Stimulated activated naive CD4-positive, alpha-beta T cell (primary cell): ENCODE measurements at places on chromosomes 1 and 21.

DNA sequence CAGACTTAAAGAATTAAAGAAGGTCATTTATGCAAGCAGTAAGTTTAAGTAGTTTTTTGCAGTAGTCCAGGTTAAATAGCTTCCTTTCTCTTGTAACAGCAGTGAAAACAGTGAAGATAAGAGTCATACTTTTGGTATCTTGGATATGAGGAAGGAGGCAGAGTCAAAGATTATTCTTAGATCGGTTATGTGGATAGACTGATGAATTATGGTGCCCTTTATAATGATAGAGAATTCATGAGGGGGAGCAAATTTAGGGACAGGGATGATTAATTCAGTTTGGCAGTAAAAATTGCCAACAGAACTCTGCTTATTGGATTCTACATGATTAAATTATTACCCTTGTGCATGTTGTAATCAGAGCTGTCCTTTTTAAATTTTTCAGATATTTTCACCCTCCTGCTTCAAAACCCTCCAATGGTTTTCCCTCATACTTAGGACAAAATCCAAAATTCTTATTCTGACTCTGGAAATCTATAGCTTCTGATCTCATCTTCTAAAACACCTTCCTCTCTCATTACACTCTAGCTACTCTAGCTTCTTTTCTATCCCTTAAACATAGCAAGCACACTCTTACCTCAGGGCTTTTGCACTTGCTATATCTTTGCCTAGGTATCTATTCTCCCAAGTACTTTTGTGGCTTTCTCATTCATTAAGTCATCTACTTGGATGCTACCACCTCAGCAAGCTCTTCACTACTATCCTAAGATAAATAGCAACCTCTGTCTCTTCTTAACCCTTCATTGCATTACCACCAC, 79.8 kb downstream of the PKN2 start:
- DNase-seq: no peak

DNA sequence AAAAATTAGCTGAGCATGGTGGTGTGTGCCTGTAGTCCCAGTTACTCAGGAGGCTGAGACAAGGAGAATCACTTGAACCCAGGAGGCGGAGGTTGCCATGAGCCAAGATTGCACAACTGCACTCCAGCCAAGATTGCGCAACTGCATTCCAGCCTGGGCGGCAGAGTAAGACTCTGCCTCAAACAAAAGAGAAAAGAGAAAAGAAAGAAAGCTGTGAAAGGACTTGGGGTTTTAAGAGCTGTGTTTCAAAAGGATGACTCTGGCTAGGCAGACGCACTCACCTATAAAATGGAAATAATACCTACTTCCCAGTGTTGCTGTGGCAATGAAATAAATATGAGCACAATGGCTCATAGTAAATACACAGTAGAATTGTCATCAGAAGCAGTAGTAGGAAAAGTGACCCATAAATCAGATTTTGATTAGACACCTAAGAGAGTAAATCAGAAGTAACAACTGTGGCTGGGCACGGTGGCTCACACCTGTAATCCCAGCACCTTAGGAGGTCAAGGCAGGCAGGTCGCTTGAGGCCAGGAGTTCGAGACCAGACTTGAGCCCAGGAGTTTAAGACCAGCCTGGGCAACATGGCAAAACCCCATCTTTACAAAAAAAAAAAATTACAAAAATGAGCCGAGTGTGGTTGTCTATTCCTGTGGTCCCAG, 45.9 kb upstream of the PUM1 start:
- no peak for DNase-seq

DNA sequence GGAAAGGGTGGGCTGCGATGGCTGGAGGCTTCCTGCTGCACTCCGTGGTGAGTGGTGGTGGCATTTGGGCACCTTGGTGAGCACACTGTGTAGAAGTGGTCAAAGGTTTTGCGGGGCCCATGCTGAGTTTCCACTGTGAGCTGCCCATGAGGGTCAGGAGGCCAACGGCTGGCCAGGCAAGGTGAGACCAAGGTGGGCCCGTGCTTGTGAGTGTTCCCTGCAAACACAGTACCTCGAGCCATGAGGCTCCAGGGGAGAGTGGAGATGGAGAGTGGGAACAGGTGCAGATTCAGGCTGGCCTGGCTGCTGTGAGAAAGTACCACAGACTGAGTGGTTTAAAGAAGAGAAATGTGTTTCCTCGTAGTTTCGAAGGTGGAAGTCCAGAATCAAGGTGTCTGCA, 40.8 kb downstream of the AJAP1 start:
- no peak for DNase-seq

DNA sequence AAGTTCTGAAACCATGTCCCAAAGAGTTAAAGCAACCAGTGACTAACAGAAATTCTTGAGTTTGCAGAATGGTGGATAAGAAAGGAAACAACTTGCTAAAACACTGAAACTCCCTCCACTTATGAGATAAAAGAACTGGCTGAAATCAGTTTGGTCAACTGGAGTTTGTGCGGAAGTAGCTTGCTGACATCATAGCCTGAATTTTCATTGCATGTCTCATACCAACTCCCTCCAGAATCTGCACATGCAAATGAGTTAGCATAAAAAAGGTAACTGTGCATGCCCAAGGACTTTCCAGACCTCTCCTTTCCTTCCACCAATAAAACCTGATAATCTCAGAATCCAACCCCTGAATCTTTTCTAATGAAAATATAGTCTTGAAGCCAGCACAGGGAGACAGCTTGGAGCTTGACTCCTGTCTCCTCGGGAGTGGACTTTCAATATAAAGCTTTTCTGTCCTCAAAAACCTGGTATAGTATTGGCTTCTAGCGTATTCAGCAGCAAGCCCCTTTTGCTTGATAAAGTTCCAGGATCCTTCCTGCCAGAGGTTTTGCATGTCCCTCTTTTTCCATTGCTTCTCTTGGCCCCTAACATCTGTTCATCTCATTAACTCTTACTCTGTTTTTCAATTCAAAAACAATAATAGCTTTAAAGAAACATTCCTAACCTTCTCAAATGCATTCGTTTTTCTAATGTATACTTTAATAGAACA, 785.8 kb upstream of the ADGRL4 start:
- DNase-seq: no peak

- DNase-seq: no peak
Measured at GRCh38 chr21:34338226-34338625, 25.6 kb upstream of the KCNE2 start.

DNA sequence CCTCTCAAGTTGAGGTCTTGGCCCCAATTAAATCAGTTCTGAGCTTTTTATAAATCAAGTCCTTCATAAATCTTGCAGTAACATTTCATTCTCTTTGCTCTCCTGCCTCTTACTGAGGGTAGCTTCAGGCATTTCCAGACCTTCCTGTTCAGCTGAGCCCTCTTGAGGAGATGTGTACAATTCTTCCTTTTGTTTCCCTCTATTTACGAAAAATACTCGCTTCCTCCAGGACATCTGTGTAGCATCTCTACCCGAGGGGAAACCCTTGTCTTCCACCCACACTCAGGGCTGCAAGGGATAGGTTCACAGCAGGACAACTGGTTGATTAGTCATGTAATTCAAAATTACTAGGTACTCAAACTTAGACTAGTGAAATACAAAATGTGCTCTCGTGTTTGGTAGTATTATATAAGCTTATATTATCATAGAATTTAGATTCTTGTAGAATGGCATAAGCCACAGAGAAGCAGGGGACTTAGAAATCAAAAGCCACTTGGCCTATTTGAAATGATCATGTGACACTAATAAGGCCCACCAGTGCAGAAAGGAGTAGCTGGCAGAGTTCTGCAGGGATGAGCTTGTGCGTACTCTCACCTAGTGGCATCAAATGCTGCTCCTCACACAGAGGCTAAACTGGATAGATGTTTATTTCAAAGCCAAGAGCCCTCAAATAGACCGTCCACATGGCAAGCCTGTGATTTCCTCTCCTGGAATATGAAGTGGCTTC, 126.7 kb downstream of the GDAP2 start:
- no peak for DNase-seq

- DNase-seq: no peak
Measured at GRCh38 chr1:184193451-184193850, 141.9 kb downstream of the TSEN15 start.

DNA sequence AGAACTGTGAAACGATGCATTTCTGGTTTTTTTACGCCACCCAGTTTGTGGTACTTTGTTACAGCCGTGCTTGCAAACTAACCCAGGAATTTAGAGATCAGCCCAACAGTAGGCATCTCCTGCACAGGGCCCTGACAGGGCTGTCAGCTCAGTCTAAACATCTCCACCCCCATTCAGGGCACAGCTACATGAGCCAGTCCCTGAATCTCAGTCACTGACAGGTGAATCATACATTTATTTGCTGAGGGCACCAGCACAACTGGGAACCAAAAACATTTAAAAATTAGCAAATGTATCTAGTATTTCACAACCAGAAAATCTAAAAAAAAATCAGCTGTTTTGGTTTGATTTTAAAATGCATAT, 30.7 kb downstream of the PRDX6 start:
- no peak for DNase-seq

DNA sequence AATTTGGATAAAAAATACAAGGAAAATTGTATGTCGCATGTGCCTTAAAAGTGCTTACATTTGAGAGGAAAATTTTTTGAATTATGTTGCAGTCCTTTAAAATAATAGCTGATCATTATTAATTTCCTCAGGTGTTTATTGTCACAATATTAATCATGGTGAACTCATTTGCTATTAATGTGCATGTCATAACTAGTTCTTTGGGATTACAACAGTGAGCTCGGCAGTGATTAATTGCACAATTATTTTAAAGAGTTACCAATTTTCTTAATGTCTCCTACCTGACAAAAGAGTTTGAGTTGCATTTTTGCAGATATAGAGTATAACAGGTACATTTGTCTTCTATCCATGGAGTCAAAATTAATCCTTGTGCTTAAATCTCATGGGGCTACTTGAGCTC, 854.3 kb downstream of the BRINP3 start:
- no peak for DNase-seq

DNA sequence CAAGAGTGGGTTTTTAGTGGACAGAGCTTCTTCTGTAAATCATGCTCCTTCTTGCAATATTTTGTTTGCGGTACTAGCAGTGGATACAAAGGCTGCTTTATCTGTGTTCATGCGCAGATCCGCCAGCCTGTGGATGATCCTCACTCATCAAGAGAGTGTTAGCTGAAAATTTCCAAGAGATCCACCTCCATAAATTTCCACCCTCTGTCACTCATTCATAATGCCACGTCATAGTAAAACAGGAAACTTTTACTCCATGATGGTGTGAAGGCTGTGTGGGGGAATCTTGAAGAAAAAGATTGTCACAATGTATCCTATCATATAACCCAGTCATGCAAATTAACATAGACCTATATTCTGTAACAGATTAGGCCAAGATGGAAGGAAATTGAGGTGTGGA, 4.4 kb upstream of the MAPKAPK2 start:
- DNase-seq: no peak

GRCh38 chr1:16903054-16903453, 7.3 kb downstream of the RNU1-2 start:
- DNase-seq: no peak

- no peak for DNase-seq
Measured at GRCh38 chr1:16115468-16115983, 40.3 kb downstream of the EPHA2 start.

DNA sequence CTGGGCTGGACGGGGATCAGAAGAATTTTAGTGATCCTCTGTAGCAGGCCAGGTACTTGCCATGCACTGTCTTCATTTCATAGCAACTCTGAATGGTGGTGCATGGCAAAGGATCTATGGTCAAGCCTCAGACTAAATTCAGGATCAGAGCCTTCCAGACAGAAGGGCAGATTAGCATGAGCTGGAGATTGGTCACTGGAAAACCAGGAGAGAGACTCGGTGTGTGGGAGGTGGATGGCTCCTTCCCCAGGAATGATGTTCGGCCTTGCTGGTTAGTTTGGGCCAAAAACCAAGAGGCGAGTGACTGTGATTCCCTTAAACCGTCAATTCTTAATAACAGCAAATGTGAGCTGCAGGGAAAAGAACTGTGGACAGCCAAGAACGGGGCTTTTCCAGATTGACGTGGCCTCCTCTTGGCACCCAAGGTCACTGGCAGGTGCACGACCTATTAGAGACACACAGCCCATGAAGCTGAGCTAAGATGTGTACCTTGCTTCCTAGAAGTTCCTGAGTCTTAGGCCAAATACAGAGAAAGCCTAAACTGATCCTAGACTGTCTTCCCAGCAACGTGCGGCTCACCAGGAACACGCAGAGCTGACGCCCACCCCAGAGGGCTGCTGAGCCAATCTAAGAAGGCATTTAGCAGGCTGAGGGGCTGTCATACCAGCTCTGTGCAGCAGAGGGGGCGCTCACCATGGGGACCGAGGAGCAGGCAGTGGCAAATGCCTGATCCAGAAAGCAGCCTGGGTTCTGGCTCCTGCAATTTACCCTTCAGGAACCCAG, 18.5 kb downstream of the ALDH4A1 start:
- DNase-seq: peak; percentile 50

- no peak for DNase-seq
Measured at GRCh38 chr1:209628618-209629299, 23.5 kb downstream of the LAMB3 start.

DNA sequence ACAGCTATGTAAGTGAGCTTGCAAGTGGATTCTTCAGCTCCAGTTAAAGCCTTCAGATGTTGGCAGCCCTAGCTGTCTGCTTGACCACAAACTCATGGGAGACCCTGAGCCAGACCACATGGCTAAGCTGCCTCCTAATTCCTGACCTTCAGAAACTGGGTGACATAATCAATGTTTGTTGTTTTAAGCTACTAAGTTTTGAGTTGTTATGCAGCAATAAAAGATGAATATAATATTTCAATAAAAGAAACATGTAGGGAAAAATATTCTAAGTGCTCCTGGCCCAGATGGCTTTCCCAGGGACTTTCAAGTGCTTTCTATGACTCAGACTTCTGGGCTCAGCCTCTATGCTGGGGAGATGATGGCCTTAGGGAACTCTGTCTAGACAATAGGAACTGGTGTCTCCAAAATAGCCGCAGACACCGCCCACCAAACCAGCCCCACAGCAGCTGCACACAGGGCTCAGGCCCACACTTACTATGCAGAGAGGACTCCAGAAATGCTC, 20.3 kb upstream of the AZIN2 start:
- no peak for DNase-seq

DNA sequence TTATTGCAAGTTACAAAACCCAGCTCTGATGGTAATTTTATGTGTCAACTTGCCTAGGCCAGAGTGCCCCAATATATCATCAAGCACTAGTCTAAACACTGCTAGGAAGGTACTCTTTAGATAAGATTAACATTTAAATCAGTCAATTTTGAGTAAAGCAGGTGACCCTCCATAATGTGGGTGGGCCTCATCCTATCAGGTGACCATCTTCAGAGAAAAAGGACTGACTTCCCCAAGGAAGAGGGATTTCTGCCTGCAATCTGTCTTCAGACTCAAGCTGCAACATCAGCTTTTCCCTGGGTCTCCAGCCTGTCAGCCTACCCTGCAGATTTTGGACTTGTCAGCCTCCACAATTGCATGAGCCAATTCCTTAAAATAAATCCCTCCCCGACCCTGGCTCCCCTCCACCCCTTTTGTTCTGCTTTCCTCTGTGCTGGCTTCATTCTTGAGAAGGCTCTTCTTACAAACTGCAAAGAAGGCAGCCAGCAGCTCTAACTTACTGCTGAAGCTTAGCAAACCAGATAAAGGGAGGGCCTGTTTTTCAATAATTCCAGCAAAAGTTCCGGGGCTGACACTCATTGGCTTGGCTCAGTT, 56.4 kb upstream of the RUNX3 start:
- DNase-seq: no peak
